ENCODE measurements at places on chromosomes 2 and 18.

DNA sequence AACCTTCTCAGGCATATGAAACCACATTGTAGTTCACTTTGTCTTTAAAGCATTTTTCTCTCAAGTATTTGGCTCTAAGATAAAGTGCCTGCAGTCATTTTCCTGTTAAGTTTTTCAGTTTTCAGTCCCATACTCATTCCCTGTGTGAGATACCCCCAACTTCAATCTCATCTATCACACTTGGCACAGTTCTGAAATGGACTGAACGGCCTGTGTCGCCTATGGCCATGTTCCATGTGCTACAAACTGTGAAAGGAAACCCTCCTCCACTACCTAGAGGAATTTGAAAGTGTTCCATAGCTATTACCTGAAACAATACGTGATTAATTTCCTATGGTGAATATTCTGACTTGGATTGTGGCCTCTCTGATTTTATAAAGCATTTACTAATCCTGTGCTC is 319.1 kb downstream of the CTNNA2 start:
- no peak for DNase-seq

GRCh38 chr18:35029770-35030169 is 11.4 kb upstream of the MAPRE2 start:
- DNase-seq: no peak

DNA sequence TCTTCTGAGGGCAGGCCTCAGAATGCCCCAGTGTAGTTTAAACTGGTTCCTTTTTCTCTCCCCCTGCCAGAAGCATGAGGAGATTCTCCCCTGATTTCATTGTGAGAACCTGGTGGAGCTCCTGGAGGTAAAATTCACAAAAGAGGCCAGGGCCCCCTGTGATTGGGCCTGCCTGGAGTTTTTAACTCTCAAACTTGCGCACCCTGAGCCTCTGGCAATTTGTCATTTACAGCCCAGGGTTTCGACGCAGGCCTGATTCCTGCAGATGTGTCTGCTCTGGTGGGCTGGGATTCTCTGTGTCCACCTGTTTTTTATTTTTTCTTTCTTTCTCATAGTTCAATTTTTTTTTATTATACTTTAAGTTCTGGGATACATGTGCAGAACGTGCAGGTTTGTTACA is 157.9 kb downstream of the ASB1 start:
- DNase-seq: no peak

- DNase-seq: no peak
These were observed 135.3 kb downstream of the INSIG2 start for GRCh38 chr2:118223511-118223991.

DNA sequence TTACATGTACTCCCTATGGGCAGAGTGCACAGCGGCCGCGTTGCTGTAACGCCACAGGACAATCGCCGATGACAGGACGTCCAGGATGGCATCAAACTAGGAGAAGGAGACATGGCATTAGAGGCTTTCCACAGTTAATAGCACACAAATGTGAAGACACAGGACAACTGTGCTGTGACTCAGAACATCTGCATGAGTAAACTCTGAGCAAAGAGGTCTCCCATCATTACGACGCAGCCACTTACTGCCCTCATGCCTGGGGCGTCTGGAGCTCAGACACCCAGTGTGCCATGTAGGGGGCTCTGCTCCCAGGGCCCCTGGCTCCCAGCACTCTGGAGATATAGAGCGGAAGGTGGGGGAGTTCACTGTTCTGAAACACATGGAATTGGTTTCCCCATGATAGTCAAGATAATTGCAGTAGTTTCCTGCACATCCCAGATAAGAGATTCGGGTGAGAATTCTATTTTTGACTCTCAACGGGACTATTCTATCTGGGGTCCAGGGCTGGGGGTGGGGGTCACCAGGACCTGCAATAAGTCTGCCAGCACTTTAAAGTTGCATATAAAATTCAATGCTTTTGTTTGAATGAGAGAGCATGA is 168.1 kb downstream of the TMEM163 start:
- DNase-seq: no peak

DNA sequence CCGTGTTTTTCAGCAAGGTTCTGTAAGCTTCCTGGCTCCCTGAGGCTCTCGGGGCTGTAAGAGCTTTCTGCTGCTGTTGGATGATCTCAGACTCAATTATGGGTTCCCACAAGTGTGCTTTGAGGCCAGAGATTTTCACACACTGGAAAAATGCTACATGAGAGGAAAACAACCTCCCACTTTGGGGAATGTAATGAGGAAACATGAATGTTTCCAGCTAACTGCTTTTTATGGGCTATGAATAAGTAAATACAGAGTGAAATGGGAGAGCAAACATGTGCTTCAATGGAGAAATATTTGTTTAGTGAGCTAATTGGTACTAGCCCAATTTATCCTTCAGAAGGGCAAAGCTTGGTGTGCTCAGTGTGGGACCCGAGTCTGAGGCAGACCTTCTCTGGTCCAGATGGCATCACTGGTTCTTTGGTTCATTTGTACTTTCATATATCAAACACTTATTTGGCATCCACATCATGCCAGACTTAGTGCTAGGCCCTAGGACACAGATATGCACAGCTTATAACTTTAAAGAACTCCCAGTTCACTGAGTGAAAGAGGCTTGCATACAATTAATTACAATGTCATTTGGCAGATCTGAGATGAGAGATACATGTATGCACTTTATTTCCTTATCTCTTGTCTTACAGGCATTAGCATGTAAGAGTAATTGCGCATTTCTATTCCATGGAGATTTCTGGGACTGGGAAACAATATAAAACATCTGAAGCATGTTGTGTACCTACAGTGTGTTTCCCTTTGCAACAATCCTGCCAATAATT is 248.8 kb downstream of the RDH14 start:
- no peak for DNase-seq

GRCh38 chr18:3219631-3220335 is at the start of gene MYOM1:
MYOM1 (minus strand) TSS chr18:3219968; CDS start chr18:3215223, 4,745 bp downstream.
- DNase-seq: no peak

GRCh38 chr2:67389286-67389685 is 7.8 kb upstream of the ETAA1 start:
- no peak for DNase-seq

- no peak for DNase-seq
These were observed 384.3 kb upstream of the LYPD1 start for GRCh38 chr2:133054297-133054696.

GRCh38 chr2:19559596-19560240 is 201.3 kb upstream of the OSR1 start:
- no peak for DNase-seq

GRCh38 chr2:715854-716560 is 38.8 kb upstream of the TMEM18 start:
- no peak for DNase-seq

DNA sequence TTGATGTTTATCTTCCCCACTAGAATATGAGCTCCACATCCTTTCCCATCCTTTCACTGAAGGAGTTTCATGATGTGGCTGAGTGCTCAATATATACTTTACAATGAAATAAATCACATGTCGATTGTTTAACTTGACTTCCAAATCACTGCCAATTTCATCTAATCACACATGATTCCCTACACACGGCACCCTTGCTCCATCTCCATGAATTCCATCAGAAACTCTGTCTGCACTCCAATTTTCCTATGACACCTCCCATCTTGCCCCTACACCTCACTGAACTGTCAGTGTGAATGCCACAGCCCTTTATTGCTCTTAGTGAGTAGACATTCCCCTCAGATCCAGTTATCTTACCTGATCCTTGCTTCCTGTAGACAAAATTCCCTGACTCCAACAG is 366.0 kb downstream of the CMPK2 start:
- DNase-seq: no peak

DNA sequence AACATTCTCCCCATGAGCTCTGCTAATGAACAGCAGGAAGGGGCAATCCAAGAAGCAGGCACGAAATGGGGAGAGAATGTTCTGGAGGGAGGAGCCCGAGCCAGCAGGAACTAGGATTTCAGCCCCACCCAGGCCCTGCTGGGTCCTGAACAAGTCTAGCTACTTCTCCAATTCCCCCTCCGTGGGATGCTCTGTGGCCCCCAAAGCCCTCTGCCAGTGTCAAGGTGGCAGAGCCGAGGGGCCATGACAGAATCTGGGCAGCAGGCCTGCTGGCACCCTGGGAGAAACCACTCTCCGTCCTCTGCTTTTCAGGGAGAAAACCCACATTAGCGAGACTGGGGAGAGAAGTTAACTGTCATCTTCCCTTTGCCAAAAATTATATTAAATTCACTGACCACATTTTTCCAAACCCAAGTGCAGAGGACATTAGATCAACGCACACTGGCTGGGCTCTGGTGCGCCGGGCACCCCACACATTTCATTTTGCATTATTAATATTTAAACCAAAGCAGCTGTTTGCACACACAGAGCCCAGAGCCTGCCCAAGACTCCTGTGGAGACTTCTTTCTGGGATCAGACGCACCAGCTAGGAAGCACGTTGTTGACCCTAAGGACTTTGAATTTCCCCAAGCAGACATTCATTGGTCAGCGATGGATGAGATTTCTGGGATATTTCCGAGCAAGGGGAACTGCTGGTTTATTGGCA is 80.2 kb upstream of the PKDCC start:
- DNase-seq: no peak

DNA sequence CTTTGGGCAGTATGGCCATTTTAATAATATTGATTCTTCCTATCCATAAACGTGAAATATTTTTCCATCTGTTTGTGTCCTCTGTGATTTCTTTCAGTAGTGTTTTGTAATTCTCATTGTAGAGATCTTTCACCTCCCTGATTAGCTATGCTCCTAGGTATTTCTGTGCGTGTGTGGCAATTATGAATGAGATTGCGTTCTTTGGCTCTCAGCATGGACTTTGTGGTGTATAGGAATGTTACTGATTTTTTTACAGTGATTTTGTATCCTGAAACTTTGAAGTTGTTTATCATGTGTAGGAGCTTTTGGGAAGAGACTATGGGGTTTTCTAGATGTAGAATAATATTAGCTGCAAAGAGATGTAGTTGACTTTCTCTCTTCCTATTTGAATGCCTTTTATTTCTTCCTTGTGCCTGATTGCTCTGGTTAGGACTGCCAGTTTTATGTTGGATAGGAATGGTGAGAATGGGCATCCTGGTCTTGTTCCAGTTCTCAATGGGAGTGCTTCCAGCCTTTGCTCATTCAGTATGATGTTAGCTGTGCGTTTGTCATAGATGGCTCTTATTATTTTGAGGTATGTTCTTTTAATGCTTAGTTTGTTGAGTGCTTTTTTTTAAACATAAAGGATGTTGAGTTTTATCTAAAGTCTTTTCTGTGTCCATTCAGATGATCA is 27.0 kb upstream of the THUMPD2 start:
- no peak for DNase-seq

GRCh38 chr2:53785366-53785765 is 1.4 kb downstream of the ASB3 start:
- DNase-seq: no peak

DNA sequence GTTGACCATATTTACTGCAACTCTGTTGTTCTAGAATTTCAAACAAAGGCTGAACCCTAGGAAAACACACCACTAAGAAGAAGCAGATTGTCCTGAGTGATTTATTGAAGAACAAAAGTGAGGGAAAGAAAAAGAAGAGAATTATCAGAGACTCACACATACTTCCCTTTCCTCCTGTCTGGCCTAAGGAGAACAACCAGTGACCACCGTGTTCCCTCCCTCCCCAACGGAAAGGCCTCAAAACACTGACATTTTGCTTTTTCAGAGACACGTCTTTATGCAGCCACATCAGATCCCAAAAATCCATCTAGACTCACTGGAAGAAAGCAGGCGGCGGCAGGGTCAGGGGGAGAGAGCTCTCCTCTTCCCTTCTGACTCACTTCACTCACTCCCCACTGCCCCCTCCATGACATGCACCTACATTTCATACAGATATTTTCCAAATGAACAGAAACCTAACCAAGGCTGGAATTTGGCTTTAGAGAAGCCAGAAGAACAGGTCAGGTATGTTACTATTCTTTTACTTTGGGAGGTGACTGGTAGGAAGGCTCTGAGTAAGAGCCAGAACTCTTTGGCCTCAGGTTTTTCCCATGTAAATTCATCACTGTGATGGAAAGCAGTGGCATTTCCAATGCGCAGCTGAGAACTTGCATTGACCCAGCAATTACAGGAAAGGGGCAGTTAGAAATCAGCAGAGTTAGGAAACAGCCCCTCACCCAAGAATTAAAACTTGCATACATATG is 169.9 kb downstream of the BCL11A start:
- DNase-seq: no peak

GRCh38 chr18:26697186-26697884 is 149.0 kb upstream of the KCTD1 start:
- no peak for DNase-seq

DNA sequence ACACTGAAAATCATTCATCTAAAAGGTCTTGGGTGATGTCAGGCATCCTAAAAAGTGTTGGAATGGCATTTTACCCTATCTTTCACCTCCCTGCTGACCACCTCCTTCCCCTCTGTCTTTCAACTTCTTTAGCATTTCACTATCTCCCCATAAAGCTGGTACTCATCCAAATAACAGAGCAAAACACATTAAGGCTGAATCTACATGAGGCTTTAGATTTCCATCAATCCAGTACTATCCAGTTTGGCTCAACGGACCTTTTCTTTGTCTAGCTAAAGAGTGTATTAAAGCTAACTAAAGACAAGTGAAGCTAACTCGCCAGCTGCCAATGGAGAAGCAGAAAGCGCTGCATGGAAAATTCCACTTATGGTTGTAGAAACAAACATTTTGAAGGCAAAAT is 122.5 kb upstream of the NCKAP5 start:
- no peak for DNase-seq

- DNase-seq: no peak
These were observed 100.5 kb upstream of the ODC1 start for GRCh38 chr2:10548626-10549025.

GRCh38 chr2:237096201-237096600 is 10.5 kb downstream of the COPS8 start:
- no peak for DNase-seq

DNA sequence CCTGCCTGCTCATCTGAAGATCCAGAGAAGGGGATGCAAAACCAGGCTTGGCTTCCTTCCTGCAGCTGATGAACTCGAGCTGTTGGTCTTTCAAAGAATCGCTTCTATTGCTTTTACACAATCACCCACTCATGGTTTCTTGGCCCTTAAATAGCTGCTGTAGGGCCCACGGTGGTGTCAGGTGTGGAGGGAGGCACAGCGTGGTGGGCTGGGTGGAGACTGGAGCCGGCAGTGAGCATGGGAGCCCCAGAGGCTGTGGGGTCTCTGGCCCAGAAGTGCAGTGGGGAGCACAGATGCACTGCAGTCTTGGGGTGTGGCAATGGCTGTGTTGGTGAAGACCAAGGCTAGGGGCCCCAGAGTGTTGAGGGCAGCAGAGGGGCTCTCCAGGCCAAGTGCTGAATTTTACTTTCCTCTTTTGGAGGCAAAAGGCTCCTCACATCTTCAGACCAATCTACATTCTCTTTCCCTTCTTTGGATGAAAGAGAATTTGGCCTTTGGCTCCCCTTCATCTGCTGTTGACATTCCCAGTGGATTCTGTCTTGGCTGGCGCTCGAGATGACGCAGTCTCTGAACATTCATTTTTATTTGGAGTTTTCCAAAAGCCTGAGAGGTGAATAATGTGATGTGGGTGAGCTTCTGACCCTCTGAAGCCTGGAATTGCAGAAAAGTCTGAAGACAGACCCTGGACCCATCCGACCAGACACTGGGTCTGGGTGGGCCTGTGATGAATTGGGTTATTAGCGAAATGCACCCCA is 70.1 kb upstream of the ASB18 start:
- DNase-seq: no peak

GRCh38 chr2:25557179-25558036 is 116.0 kb downstream of the DTNB start:
- DNase-seq: no peak

- DNase-seq: no peak
These were observed 43.9 kb upstream of the RFX8 start for GRCh38 chr2:101518578-101519492.

All from T follicular helper cell (primary cell).